NB4 (cell line): ENCODE measurements at places on chromosomes 12 and 14.
A peak's percentile ranks its signal among the peaks of the same experiment; 100 is the strongest.

DNA sequence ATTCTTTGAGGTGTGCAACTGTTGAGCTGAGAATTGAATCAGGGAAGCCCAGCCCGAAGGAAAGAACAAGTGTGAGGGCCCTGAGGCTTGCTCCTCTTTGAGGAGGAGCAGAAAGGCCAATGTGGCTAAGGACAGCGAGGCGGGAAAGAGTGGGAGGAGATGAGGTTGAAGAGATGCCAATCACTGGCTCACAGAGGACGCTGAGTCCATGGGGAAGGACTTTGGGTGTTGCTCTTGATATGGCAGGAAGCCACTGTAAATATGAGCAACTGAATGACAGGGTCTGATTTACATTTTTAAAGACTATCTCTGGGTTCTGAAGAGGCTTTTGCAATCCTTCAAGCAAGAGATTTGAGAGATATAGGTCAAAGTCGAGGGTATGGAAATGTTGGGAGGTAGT is 3.3 kb upstream of the APPL2 start:
- DNase-seq: no peak

- DNase-seq: peak; percentile 65
These were observed 39.9 kb downstream of the DNAI7 start for GRCh38 chr12:25155022-25155576.

DNA sequence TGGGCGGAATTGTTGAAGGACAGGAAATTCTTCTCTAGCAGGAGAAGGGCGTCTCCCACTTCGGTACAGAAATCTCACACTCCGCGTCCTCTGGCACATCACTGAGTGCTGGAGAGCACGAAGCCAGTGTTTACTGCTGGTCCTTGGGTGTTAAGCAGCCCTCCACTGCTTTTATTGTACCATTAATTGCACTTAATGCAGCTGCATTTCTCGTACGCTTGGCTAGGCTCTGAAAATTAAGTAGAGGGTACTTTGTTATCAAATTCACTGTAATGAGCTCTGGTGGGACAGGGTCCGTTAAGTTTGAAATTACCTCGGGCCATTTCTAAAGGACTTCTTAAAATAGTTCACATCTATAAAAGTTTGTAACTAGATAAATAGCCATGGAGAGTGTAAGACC is 411.2 kb downstream of the NPAS3 start:
- no peak for DNase-seq

DNA sequence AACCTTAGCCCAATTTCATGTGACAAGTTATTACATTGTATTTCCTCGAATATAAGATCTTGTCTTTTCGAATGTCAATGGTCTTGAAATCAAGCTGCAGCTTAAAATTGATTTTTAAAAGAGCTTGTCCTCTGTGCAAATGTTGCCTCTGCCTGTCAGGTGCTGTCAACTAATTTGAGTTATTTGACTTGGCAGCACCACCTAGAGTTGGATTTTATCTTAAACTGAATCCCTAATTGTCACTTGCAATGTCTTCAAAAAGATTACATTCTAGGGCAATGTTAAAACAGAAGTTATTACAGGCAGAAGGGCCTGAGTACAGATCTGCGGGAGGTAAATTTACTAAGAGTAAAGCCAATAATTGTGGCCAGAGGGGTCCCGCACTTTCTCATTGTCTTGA is 26.2 kb upstream of the TUNAR start:
- no peak for DNase-seq

DNA sequence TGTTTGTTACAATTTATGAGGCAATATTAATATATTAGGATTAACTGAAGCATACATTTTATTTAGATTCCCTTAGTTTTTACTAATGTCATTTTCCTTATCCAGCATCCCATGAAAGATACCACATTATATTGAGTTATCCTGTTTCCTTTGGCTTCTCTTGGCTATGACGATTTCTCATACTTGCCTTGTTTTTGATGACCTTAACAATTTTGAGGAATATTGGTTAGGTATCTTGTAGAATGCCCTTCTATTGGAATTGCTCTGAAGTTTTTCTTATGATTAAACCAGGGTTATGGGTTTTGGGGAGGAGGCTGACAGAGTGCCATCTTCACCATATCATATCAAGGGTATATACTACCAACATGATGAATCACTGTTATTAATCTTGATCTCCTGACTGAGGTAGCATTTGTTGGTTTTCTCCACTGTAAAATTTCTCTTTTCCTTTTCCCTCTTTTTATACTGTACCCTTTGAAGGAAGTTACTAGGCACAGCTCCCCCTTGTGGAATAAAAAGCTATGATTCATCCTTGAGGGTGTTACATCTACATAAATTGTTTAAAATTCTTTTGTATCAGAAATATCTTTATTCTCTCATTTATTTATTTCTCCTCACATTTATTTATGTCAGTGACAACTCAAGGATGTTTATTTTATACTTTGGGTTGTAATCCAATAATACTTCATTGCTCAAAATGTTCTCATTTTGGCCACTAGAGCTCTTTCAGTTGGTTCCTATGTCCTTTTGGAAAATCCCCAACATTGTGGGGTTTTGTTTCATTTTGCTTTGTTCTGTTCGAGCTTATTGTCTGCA is 239.0 kb downstream of the SLC16A7 start:
- peak; percentile 42 for DNase-seq

GRCh38 chr12:98678946-98679610 is 34.0 kb downstream of the APAF1 start:
- no peak for DNase-seq

GRCh38 chr12:127083008-127083949 is 1183.7 kb upstream of the TMEM132C start:
- DNase-seq: peak; percentile 86
